NCI-H2171 (cell line): ENCODE measurements at places on chromosomes 7 and 10.

DNA sequence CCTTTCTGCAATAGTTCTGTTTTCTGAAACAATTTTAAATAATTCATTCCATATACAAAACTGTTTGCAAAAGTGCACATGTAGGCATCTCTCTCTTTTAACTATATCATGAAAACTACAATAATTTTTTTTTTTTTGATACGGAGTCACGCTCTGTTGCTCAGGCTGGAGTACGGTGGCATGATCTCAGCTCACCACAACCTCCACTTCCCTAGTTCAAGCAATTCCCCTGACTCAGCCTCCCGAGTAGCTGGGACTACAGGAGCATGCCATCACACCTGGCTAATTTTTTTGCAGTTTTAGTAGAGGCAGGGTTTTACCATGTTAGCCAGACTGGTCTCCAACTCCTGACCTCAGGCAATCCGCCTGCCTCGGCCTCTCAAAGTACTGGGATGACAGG lies 44.0 kb upstream of the SEMA3A start:
- DNase-seq, result no peak

DNA sequence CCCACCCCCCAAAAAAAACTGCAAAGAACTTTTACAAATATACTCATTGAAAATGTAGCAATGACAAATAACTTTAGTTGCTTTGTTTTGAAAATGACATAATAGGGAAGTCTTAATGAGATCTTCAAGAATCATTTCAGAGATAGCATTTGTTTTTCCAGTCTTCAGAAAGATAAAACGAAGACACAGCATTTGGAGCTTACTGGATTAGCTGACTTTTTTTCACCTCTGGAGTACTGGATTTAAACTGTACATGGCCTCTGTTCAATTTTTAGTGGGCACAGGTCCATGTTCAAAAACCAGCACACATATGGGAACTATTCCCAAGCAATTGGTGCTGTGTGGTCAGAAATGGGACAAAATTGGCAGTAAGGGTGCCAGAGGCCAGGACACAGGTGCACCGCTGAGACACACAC lies 3.9 kb downstream of the RAB11FIP2 start:
- no peak for DNase-seq

- no peak for DNase-seq
Observed at GRCh38 chr7:33423646-33424020, 294.3 kb downstream of the BBS9 start.

DNA sequence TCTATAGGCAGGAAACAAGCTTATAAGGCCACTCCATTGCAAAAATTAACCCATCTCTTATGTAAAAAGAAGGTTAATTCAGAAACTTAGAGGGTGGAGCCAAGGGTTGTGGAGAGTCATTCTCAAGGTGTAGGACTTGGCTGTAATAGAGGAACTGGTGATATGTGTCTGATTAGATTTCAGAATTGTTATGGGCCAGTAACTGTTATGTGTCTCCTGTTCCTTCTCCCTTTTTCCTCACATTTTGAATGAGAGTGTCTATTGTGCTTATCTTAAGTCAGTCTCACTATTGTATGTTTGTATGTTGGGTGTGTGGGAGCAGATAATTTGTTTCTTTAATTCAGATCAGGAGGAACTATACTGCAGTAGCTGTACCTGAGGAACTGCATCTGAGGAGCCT lies 49.1 kb downstream of the AHCYL2 start:
- DNase-seq, result no peak

DNA sequence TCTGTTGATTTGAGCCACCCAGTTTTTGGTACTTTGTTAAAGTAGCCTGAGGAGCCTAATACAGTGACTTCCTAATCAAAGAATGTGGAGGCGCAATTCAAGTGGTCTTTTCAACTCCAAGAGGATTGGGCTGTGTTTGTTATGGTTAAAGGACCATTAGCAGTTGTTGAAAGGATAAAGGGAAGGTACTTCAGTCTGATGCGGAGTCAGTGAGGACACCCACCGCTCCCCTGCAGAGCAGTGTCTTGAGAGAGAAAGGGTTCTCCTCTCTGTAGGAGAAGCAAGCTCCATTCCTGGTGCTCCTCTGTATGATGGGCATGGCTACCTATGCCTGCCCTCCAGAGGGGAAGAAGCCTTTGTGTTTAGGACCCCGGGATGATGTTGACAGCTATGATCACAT lies 590.6 kb upstream of the C7orf33 start:
- no peak for DNase-seq

- no peak for DNase-seq
Observed at GRCh38 chr7:1314908-1315450, 82.3 kb downstream of the UNCX start.

GRCh38 chr10:62779487-62780248 lies 24.9 kb upstream of the ADO start:
- no peak for DNase-seq

DNA sequence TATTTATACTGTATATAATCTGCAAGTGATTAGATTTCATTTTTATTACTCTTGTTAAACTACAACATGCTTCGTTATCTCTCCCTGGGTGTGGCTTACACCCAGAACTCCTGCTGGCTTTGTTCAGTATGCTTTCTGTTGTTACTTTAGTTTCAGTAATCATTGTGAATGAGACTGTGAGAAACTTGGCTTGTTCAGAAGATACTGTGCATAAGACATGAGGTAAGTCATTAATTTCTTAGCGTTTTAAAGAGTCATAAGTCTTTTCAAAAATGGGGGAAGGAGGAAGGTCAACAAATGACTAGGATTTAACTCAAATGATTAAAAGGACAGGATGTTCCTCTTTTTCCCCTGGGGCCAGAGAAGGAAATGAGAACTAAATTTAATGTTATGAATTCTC lies 11.6 kb upstream of the ADD3 start:
- DNase-seq, result no peak

DNA sequence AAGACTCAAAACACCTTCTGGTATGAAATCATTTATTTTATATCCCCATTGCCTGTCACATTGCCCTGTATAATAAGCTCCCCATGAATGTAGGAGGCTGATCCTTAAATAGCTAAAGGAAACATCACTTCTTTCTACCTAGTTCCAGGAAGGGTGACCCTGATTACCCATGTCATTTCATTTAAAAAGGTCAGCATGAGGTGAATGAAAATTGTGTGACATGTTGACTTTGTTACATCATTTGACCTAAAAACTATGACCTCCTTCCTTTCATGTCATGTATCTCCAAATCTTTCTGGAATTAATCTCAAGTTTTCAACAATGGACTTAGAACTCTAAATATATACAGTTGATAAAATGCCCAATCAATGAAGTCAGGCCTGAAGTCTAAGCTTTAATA lies 161.5 kb downstream of the AHR start:
- DNase-seq, result no peak

DNA sequence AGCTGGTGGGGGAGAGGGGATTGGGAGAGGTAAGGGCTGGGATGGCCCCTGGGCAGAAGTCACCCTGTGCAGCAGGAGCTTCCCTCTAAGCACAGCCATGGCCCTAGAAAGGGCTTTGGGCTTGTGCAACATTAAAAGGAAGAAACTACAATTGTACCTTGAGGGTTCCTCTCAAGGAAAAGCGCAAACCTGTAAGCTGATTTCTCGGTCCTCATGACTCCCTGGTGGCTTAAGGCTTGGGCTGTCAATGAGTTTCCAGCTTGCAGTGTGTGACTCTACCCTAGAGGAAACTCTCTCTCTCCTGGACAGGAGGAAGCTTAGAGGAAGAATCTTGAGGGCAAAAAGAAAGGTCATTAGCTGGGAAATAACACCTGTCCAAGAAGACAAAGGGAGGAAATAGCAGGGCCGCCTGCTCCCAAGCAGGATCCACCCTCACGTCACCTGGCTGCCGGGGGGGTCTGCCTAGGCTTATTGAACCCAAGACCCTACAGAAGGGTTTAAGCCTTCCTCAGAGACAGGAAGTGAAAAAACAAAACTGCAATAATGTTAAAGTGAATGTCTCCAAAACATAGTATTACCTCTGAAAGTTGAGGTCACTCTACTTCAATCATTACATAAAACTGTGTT lies 112.5 kb downstream of the WDR11 start:
- no peak for DNase-seq
